Activated CD4-positive, alpha-beta T cell treated with anti-CD3 and anti-CD28 coated beads, Interleukin-2, Interleukin-6, amounts not matched to agents 100 ng/mL and 50 ng/mL, durations not matched to agents 16 hours and 8 hours (primary cell): ENCODE measurements at places on chromosomes 12 and 14.

GRCh38 chr12:24198936-24199671 lies 249.6 kb upstream of the SOX5 start:
- no peak for DNase-seq

DNA sequence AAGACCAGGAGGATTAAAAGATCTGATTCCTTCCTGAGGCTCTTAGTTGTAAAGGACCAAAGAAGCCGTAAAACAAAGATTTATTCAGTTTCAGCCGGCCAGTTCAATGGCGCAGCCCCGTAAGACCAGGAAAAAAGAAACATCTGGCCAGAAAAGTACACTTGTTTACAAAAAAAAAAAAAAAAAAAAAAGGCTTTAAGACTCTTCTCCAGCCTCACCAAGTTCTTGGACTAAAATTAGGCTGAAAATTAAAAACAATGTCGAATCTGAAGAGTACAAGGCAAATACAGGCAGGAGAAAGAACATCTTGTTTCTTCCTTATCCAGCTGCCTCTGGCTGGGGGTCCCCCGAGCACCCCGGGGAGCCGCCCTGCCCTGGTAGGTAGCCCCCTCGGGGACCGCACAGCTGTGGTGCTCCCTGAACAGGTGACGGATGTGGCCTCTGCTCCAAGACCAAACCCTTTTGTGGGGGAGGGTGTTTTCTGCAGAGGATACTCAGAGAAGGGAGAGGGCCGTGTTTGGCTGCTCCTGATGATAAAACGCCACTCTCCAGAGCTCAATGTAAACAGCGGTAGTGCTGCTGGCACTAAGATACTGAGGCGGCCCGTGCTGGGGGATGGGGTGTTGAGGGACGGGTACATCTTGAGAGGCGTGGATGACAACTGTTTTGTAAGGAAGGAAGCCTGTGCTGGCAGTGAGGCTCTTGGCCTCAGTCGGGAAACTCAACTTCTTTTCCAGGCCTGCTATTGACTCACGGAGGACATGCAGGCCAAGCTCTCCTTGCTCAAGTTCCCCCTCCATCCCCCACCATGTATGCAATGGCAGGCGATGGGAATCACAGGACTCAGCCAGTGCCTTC lies 201.0 kb upstream of the DIO3 start:
- no peak for DNase-seq

- no peak for DNase-seq
These were observed 112.1 kb upstream of the FRMD6 start for GRCh38 chr14:51539571-51540037.

GRCh38 chr14:93299866-93300265 lies 33.0 kb downstream of the BTBD7 start:
- no peak for DNase-seq

- no peak for DNase-seq
These were observed 59.3 kb upstream of the CNTN1 start for GRCh38 chr12:40632933-40633332.

GRCh38 chr14:70188659-70189455 lies at the start of gene SLC8A3:
SLC8A3 (minus strand) TSS chr14:70188951; CDS start chr14:70168422, 20,529 bp downstream.
- DNase-seq = peak; percentile 31

GRCh38 chr12:46472893-46473633 lies 100.5 kb upstream of the SLC38A2 start:
- no peak for DNase-seq

- DNase-seq = no peak
These were observed 44.7 kb downstream of the TMEM117 start for GRCh38 chr12:43880547-43880946.

DNA sequence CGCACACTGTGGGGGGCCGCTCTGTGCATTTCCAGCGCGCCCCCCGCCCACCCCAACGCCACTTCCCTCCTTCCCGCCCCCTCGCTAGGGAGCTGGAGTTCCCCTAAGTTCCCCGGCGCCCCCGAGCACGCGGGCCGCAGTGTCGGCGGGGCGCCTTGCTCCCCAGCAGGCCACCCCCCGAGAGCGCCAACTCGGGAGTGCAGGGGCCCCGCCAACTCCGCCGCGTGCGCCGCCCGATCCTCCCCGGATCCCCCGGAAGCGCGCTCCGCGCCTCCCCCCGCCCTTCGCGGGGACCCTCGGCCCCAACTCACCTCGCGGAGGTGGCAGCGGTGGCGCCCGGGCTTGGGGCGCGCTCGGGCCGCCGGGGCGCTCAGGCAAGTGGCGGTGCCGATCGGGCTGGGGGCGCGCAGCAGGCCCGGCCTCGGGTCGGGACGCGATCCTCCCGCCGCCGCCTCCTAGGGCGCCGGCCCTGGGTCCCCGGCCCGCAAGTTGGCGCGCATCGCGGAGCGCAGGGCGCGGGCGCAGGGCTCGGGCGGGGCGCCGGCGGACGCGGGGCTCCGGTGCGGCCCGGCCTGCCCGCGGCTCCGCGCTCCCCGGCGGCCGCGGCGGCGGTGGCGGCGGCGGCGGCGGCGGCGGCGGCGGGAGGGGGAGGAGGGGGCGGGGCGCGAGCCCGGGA lies at the start of gene NCOR2:
NCOR2 (minus strand) TSS at position 616 of the 676 bp plus-strand sequence. CDS start 72,361 bp downstream, outside the sequence.
- DNase-seq = peak; percentile 54

DNA sequence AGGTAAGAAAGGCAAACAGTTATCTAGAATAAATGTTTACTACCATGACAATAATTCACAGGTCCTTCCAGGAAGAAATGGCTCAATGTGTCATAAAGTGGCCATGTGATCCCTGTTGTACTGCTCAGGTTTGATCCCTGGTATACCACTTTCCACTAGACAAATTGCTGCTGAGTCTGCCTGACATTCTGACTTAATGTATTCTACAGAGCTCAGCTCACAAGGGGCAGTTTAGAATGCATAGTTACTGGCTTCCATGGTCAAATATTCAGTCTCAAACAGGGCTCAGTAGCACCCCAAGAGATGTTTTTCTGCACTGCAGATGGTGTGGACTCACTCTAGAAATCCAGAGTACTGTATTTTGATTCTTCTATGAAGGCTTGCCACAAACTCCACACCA lies 21.8 kb downstream of the TSHR start:
- DNase-seq = no peak
